Stimulated activated CD8-positive, alpha-beta memory T cell treated with anti-CD3 and anti-CD28 coated beads, Interleukin-7, amount 100 ng/mL, for 4 hours (primary cell): ENCODE measurements at places on chromosomes 12 and 14.

DNA sequence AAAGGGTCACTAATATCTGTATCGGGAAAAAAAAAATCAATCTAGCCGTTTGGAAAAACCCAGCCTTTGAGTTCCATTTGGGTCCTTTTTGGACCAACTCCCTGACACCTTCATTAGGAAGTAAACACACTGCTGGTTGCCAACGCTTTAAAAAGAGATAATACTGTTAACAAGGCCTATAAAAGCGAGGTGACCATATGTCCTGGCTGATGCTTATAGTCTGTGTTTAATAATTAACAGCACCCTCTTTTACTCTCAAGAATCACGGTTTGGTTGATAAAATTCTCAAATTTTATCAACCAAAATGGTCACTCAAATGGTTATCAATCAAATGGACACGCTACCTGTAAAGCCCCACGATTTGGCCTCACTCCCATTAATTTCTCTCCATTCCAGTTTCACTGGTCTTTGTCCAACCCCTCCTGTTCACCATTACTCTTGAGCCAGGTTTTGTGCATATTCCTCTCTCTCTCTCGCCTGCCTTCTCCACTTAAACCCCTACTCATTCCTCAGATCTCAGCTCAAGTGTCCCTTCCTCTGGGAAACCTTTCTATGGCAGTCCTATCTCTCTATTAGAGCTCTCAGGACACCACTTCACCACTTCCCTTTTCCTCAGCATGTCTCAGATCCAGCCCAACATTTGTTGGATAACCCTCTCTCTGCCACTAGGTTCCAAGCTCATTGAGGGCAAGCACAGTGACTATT is 9.5 kb downstream of the BTG1 start:
- no peak for DNase-seq

GRCh38 chr14:98685725-98686124 is 586.3 kb downstream of the BCL11B start:
- no peak for DNase-seq

GRCh38 chr14:85172290-85172689 is 357.7 kb upstream of the FLRT2 start:
- DNase-seq = no peak

DNA sequence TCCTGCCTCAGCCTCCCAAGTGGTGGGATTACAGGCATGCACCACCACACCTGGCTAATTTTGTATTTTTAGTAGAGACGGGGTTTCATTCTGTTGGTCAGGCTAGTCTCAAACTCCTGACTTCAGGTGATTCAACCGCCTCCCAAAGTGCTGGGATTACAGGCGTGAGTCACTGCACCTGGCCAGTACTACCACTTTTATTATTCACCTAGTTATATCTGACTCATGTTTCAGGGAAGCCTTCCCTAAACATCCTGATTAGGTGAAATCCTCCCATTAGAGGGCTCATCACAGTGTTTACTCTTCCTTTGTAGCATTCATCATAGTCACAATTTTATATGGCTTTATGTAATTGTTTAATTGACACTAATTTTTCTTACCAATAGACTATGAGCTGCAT is 295.3 kb upstream of the SOX5 start:
- DNase-seq = no peak

- DNase-seq = no peak
Observed at GRCh38 chr12:127823801-127824200, 443.2 kb upstream of the TMEM132C start.

DNA sequence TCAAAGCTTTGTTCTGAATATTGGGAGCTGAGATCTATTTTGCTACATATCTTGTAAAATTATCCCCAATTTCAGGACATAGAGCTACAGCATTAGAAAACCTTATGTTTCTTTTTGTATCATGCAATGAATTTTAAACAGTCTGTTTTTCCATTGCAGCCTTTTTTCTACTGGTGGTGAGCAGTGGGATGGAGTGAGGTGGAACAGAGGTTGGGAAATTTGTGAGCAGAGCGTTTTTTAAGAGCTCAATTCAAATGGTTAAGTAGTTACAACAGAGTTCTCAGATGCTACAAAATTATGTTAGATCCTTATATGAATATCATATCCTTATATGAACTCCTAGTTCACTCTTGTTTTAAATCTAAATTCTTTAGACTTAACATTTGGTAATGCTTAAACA is 139.0 kb upstream of the PLEKHG7 start:
- DNase-seq = no peak
